ENCODE measurements at places on chromosomes 6 and 20.
A peak's percentile ranks its signal among the peaks of the same experiment; 100 is the strongest.

GRCh38 chr20:44066645-44067606 lies 120.1 kb downstream of the JPH2 start:
- no peak for DNase-seq

GRCh38 chr6:79422666-79423065 lies 114.6 kb downstream of the LCA5 start:
- no peak for DNase-seq

- DNase-seq = no peak
Observed at GRCh38 chr6:111258615-111259088, 171.3 kb downstream of the SLC16A10 start.

- DNase-seq = no peak
Observed at GRCh38 chr20:24632581-24632980, 163.2 kb downstream of the SYNDIG1 start.

GRCh38 chr20:48680650-48681049 lies 147.1 kb downstream of the PREX1 start:
- DNase-seq = no peak

- DNase-seq = no peak
Observed at GRCh38 chr6:14550822-14551221, 433.2 kb downstream of the CD83 start.

GRCh38 chr20:40410028-40410427 lies 279.0 kb downstream of the MAFB start:
- DNase-seq = no peak

DNA sequence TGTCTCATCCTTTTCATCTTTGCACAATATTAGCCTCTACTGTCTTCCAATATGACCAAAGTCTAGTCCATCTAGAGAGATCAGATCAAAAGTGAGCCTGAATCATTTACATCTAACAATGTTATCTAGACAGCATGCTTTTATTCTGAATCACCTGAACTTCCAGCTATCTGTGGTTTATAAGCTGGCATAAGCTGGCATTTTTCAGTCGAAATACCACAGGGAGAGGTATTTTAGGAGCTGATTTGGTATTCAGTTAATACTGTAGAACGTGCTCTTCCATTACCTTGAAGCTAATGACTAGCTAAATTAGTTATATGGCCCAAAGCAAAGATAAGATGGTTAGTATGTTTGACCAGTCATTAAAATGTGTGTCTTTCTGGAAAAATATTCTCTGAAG lies 188.3 kb upstream of the AGPAT4 start:
- DNase-seq = no peak

- DNase-seq = no peak
Observed at GRCh38 chr20:8969146-8969583, 99.7 kb upstream of the PLCB4 start.

- DNase-seq = no peak
Observed at GRCh38 chr6:166724576-166724975, 97.5 kb upstream of the RPS6KA2 start.

DNA sequence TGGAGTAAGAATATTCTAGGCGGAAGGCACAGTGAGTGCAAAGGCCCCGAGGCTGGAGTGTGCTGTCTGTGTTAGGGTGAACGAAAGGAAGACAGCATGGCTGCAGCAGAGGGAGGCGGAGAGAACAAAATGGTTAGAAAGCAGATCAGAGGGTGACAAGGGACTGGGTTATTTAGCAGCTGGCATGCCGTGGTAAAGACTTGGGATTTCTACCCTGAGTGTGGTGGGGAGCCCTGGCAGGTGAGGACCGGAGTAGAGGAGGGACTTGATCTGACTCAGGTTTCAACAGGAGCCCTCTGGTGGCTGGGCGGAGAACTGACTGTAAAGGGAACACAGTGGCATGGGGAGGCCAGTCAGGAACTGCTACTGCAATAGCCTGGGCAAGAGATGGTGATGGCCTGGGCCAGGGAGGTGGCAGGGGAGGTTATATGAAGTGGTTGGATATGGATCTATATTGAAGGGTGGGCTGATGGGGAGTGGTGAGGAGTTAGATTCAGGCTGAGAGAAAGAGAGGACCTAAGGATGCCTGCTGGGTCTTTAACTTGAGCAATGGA lies 38.0 kb downstream of the PIM1 start:
- peak; percentile 91 for DNase-seq

GRCh38 chr20:2108498-2108897 lies 6.9 kb downstream of the STK35 start:
- no peak for DNase-seq

GRCh38 chr6:87946669-87947068 lies 101.0 kb upstream of the SPACA1 start:
- no peak for DNase-seq

GRCh38 chr20:7959484-7959883 lies 19.2 kb upstream of the HAO1 start:
- DNase-seq = no peak

GRCh38 chr6:107107791-107108190 lies 7.5 kb downstream of the BEND3 start:
- no peak for DNase-seq

DNA sequence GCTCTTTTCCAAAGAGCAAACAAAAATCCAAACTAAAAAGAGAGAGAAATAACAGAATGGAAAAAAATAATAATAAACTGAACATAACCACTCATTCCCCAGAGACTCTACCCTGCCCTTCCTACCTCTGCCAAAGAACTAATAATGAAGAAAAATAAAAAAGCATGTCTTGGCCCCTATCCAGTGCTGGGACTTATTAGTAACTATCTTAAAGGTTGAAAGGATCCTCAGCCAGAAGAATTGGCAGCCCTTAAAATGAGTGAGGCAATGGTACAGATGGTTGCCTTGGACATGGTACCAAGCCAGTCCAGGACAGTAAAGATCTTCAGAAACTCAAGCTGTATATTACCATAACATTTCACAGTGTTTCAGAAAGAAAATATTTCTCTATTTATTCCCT lies 279.3 kb downstream of the HACE1 start:
- DNase-seq = no peak

DNA sequence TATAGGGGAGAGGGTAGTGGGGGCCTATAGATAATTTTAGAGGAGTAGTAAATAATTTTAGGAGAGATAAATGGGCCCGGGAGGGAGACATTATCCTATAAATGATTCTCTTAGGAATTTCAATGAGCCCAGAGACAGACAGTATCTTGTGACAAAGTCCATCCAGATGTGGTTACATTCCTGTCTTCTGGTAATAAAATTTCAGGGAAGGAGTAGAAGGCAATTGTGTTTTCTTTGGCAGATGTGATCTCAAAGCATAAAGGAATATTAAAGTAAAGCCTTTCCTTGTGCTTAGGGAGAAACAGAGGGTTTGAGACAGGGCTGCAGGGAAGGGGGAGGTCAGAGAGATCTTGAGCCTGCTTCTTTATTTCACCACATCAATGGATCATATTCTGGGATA lies 979.8 kb upstream of the GJE1 start:
- DNase-seq = no peak

DNA sequence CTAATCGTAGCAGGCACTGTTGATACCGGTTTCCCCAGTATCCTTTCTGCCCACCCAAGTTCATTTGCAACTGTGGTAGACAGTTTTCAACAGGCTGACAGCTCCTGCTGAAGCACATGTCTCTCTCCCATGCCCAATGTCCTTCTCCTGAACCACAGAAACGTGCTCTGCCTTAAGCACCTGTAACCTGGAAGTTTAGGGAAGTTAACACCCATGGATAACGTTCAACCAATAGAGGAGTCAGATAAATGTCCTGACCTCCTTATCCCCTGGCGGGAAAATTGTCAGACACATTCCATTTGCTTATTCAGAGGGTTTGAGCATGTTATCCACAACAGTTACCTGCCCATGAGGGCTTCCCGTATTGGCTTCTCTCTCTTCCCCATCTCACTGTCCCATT lies 29.8 kb upstream of the MOCS1 start:
- DNase-seq = no peak

- no peak for DNase-seq
Observed at GRCh38 chr6:145845557-145845956, 31.0 kb upstream of the FBXO30 start.

DNA sequence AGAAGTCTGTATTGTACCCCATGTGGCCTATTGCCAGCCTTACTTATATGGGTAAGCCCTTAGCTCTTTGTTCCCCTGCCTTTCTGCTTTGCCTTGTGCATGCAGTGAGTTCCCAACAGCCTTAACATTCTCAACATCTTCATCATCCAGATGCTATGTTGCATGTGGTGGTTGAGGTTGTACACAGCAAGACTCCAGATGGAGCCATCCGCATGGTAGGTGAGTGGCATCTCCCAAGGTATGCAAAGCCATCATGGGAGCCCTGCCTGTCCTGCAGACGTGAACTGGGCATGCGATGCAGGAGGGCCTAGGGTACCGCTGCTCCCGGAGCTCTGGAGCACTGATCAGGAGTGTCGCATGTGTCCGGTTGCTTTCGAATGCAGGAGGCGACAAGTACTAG lies 16.1 kb downstream of the CEP43 start:
- DNase-seq = no peak

DNA sequence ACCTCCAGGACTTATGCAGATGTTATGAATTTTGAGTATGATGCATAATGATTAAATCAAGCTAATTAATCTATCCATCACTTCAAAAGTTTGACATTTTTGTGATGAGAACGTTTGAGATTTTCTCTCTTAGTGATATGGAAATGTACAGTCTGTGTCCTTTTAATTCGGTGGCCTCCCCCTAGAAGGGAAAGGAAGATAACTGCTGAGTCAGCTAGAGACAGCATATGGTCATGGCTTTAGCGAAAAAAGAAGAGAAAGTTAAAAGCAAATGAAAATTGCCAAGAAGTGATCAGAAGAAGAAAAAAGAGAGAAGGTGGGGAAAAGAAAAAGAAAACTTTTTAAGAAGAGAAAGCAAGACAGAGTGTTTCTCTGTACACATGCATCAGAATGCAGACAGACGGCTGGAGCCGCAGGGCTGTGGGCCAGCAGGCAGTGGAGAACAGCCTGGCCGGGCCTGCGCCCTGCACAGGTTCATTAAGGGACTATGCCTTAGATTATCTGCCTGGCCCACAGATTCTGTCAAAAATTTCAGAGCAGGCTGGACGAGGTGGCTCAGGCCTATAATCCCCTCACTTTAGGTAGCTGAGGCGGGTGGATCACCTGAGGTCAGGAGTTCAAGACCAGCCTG lies 7.7 kb downstream of the PRR18 start:
- DNase-seq = no peak

DNA sequence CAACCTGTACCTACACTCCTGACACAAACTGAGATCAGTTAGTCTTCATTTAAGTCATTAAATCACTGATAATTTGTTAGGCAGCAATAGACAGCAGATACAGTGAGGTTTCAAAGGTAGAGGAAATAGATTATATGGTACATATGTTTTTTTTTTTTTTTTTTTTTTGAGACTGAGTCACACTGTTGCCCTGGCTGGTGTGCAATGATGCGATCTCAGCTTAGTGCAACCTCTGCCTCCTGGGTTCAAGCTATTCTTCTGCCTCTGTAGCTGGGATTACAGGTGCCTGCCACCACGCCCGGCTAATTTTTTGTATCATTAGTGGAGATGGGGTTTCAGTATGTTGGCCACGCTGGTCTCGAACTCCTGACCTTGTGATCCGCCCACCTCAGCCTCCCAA lies 38.2 kb upstream of the KIF13A start:
- DNase-seq = no peak

- DNase-seq = no peak
Observed at GRCh38 chr6:19032591-19033295, 645.6 kb downstream of the RNF144B start.

- no peak for DNase-seq
Observed at GRCh38 chr6:7529141-7529540, 12.3 kb upstream of the DSP start.

- peak; percentile 85 for DNase-seq
Observed at GRCh38 chr20:23114018-23114417, 27.9 kb upstream of the CD93 start.

DNA sequence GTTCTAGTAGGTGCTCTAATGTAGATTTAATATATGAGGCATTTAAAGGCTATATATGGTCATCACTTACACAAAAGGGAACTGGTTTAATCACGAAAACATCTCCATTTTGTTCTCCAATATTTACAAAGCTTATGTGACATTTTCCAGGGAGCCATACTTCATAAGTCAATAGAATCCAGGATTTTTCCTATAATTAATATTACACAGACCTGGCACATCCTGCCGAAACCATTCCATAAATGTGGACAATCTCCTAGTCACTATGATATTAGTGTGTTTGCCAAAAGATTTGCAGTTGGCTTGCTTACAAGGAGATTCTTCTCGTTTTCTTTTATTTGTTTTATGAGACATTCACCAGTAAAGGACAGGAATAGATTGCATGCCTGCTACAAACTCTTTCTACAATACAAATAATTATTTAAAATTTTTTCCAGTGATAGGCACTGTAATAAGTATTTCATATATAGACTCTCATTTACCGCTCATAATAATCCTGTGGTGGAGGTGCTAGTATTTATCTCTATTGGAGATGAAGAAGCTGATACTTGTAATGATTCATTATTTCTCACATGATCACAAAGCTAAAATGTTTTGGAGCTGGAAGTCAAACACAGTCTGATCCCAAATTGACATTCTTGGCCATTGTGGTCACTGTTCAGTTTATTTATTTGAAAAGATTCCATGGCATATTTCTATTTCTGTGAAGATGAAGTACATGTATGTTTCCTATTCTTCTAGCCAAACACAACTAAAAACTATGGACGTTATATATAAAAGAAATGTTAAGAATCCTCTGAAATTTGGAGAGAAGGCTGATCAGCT lies 597.0 kb downstream of the HTR1B start:
- DNase-seq = no peak

- DNase-seq = no peak
Observed at GRCh38 chr6:47669684-47670513, 28.5 kb upstream of the ADGRF4 start.

- no peak for DNase-seq
Observed at GRCh38 chr6:62371453-62372210, 85.6 kb upstream of the KHDRBS2 start.

- DNase-seq = no peak
Observed at GRCh38 chr6:24974182-24975171, 38.7 kb upstream of the RIPOR2 start.

- no peak for DNase-seq
Observed at GRCh38 chr6:142300302-142300701, 1.5 kb upstream of the ADGRG6 start.

- no peak for DNase-seq
Observed at GRCh38 chr6:36618366-36619355, 24.5 kb downstream of the SRSF3 start.

- no peak for DNase-seq
Observed at GRCh38 chr6:26224940-26225847, 138.0 kb downstream of the HFE start.

GRCh38 chr6:130955755-130956154 lies 107.3 kb downstream of the EPB41L2 start:
- DNase-seq = no peak
